Activated T-cell treated with anti-CD3 and anti-CD28 coated beads, Interleukin-2, amount 50 U/mL, for 72 hours (primary cell): ENCODE measurements at places on chromosomes 16 and 17. TPM values are rescaled to one million over a fixed set of nuclear protein-coding genes. Genes with fewer than 3 reads are reported as not detected.

Gene DPEP1
- not detected for total RNA-seq

Gene CSH2
- total RNA-seq, result not detected

Gene SNAI3
- 10.5 TPM for total RNA-seq

Gene EXOC3L1
- total RNA-seq, result not detected

Gene UTS2R
- total RNA-seq, result 0.46 TPM

Gene ZNF629
- 3.7 TPM for total RNA-seq

Gene GLIS2
- total RNA-seq, result 1.7 TPM

Gene TNS4
- 9.9 TPM for total RNA-seq

DNA sequence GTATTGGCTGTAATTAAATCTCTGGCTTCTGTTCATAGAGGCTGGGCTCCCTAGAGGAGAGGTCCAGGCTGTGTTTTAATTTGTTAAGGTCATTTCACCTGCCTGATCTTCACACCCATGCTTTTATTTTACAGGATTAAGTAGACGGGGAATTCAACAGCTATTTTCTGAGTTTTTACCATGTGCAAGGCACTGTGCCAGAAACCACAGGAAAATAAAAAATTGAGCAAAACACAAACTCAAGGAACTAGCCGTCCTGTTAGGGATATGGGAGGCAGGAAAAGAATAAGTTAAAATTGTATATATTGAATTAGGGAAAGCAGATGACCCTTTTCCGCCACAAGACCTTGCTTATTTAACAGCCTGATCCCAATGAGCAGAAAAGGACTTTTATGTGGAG lies 29.1 kb downstream of the HS3ST3A1 start:
- H3K27ac ChIP-seq, result no peak overlapping the region
- H3K36me3 ChIP-seq, result no peaks in the 10 kb centered on the region
- no peaks in the 10 kb centered on the region for H3K4me1 ChIP-seq
- H3K27me3 ChIP-seq, result peaks cover 35% of the 10 kb centered on the region
